Fibroblast of lung (primary cell): ENCODE measurements at places on chromosomes 16 and 17. TPM values are rescaled to one million over a fixed set of nuclear protein-coding genes. Genes with fewer than 3 reads are reported as not detected.

The IL32 gene
- total RNA-seq: 4.4 and 5.1 TPM in 2 replicates

The EIF1 gene
- 112 and 145 TPM in 2 replicates for total RNA-seq

The KCNJ2 gene
- 36.0 and 48.1 TPM in 2 replicates for total RNA-seq

DNA sequence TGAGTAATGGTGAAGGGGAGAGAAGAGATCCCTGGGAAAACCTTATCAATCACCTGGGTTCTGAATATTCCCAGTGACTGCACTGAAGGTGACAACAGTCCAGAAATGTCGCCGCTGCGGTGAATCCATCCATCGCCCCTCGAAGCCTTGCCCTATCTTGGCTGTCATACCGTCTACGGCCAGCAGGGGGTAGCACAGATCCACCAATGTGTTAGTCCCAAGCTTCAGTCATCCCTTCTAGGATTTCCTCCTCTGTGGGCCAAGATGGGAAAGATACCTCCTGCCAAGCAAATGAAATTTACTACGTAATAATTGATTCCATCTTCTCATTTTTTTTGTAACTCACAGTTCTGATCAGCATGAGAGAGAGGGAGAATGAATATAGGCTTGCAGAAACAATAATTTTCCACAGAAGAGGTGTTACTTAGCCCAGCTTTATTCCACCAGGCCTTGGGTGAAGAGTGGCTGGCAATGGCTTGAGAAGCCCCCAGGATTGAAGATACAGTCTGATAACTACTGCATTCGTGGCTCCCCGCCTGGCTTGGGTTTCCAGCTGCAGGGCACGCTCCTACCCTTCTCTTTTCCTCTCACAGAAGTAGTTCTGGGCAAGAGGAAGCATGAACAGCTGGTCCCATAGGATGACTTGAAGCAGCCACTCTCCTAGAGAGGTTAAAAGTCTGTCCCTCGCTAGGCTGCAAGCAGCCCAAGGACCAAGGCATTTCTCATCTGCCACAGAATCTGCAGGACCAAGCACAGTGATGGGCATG lies 2.6 kb upstream of the FMNL1 start:
- DNase-seq: peak; percentile 84

DNA sequence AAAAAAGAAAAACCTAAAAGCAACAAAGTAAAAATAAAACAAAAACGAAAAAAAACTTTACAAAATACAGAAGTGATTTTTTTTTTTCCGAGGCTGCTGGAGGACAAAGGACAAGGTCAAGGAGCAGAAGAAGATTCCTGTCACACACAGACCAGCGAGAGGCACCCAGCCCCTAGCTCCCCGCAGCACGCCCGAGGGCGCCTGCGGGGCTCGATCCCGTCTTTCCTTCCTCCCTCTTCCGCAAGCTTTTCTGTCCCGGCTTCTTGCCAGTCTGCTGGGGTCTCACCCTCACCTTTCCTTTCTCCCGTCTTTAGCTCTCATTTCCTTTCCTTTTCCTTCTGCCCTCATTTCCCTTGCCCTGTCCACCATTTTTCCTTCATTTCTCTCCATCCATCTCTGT lies 66.1 kb upstream of the DNAH17 start:
- no peak for DNase-seq

GRCh38 chr16:31215287-31216162 lies 1.4 kb downstream of the PYDC1 start:
- peak; percentile 71 for DNase-seq

GRCh38 chr17:73013816-73014663 lies 78.4 kb downstream of the SLC39A11 start:
- DNase-seq: peak; percentile 42
